ENCODE measurements at places on chromosomes 2 and 18.

GRCh38 chr2:28454016-28454930, 41.6 kb upstream of the PLB1 start:
- DNase-seq: no peak

DNA sequence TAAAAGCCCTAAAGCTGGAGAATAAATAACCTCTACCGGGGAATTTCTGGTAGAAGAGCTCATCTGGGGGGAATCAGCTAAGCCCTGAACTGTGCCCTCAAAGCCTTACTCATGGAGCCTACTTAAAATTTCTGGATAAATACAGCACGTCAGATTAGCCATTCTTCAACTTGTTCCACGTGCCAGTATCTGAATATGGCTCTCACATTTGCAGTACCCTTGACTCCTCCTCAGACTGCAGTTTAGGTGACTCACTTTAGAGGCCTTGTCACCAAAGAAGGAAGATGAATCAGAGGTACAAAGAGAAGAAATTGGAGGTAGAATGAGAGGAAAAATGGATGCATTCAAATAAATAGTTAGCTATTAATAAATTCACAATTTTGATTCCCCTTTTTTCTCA, 34.6 kb upstream of the POTEC start:
- no peak for DNase-seq

GRCh38 chr2:27954771-27955383, 64.3 kb downstream of the BABAM2 start:
- DNase-seq: peak; percentile 89

- no peak for DNase-seq
Observed at GRCh38 chr18:24704946-24705630, 244.7 kb downstream of the HRH4 start.

GRCh38 chr2:20170704-20171250, 54.2 kb downstream of the SDC1 start:
- no peak for DNase-seq

GRCh38 chr2:86074256-86074655, 31.4 kb downstream of the POLR1A start:
- no peak for DNase-seq

GRCh38 chr2:96528700-96529375, 7.7 kb upstream of the ARID5A start:
- DNase-seq: no peak

GRCh38 chr2:240426845-240427721, 8.4 kb upstream of the GPC1 start:
- DNase-seq: no peak

- DNase-seq: no peak
Observed at GRCh38 chr2:174836377-174836994, 72.2 kb upstream of the CHRNA1 start.

- no peak for DNase-seq
Observed at GRCh38 chr2:72330652-72331051, 183.0 kb upstream of the CYP26B1 start.

- DNase-seq: no peak
Observed at GRCh38 chr18:10157706-10158105, 243.9 kb downstream of the VAPA start.

GRCh38 chr2:182767578-182767977, 51.5 kb downstream of the DNAJC10 start:
- no peak for DNase-seq

DNA sequence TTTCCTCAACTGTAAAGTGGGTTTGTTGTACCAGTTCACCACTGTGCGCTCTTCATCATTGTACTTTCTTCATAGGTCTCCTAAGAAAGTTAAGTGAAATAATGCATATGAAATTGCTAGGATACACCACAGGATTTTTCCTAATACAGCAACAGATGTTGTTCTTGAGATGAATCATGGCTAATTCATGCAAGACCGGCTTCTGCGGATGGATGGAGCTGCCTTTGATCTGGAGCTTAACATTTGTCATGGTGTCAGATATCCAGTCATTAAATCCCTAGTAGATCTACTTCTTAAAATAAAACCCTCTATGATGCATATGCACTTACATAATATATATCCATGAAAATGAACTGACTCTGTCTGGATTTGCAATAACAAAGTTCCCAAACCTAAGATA, 114.1 kb downstream of the COL6A3 start:
- no peak for DNase-seq

- no peak for DNase-seq
Observed at GRCh38 chr18:13762690-13763439, 36.4 kb downstream of the RNMT start.

- DNase-seq: no peak
Observed at GRCh38 chr2:201228271-201228911, 31.9 kb upstream of the CASP8 start.

DNA sequence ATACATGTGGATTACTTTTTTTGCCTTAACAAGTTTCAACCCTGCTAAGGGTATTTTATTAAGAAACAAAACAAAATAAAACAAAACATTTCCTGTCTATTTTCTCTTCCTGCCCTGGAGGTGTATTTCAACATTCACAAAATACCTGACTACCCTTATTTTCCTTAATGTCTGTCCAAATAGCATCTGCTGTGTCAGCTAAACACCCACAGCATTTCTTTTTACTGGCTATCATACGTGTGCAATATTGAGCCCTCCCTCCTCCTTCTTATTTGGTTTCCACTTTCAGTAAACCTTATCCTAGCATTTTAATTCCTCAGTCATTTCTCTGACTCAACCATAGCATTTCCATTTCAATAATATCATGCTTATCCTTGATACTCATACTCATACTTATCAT, 1420.0 kb upstream of the ZEB2 start:
- no peak for DNase-seq

DNA sequence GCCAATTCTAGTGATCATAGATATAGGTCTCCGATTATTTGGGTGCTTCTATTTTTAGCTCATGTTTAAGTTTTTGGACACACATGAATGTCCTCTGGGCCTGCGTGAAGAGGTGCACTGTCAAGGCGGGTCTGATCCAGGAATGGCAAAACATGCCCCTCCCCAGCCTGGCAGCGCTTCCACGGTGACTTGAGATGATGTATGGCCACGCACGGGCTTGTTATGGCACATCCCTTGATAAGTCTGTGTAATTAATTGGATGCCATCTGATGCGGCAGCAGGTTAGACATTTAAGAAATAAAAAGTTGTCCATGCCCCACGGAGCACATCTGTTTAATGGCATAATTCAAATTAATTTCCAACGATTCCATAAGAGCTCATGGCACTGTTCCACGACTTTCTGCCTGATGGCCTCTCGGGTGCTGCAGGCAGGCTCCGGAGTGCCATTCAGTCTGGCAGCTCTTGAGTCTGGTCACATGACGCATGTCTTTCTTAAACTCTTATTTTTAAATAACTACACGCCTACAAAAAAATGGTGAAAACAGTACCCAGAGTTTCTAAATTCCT, 151.4 kb downstream of the ACKR3 start:
- no peak for DNase-seq

GRCh38 chr2:155393406-155393805, 694.9 kb downstream of the KCNJ3 start:
- DNase-seq: no peak

GRCh38 chr2:69067866-69068265, 54.9 kb downstream of the ANTXR1 start:
- no peak for DNase-seq

DNA sequence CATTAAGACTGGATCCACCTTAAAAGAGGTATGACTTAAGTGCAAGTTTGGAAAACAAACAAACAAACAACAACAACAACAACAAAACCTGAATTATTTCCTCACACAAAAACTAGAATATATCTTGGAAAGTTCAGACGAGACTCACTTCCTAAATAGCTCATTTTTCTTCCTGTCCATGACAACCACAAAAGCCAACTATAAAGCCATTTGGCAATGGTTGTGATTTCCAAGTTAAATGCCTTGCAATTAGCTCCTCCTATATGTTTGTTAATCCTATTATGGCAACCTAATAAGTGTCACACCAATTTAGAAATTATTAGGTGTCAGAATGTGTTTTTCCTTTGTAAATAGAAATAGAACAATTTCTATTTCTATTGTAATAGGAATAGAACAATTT, 91.6 kb upstream of the ARL5A start:
- DNase-seq: no peak
